Naive B cell (primary cell): ENCODE measurements at places on chromosomes 3 and 15.

DNA sequence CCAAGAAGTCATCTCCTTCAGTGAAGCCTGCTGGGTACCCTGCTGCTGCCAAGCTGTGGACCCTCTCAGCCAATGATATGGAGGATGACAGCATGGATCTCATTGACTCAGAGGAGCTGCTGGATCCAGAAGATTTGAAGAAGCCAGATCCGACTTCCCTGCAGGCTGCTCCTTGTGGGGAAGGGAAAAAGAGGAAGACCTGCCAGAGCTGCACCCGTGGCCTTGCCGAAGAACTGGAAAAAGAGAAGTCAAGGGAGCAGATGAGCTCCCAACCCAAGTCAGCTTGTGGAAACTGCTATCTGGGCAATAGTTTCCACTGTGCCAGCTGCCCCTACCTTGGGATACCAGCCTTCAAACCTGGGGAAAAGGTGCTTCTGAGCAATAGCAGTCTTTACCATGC is 13.7 kb upstream of the ANP32A start:
- no peak for DNase-seq

- no peak for DNase-seq
Measured at GRCh38 chr3:46500656-46501635, 3.2 kb downstream of the RTP3 start.

DNA sequence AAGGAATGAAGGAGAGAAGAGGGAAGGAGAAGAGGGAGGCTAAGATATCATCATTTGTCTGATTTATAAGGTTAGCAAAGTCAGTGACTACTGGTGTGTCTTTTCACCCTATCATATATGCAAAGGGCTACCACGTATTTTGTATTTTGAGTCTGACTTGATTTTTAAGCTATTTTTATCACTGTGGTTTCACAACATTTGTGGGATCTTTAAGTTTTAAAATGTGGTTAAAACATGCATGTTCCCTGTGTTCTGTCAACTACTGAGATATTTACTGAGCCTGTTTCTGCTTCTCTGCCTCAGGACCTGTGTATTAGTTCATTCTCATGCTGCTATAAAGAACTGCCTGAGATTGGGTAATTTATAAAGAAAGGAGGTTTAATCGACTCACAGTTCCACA is 22.5 kb upstream of the SPTSSB start:
- DNase-seq, result no peak

DNA sequence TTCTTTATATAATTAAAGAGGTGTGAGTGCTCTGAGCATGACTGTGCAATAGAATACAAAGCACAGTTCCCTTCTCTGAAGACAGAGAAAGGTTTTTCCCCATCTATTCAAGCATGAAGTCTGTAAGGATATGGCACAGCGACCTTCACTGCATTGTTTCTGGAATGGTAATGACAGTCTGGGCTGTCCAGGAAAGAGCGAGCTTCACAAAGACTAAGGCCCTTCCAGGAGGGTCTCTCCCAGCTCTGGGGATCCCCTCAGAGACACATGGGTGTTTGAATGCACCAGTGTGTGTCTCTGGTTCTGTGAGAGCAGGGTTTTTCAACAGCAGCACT is 179.9 kb upstream of the NR2E3 start:
- no peak for DNase-seq

DNA sequence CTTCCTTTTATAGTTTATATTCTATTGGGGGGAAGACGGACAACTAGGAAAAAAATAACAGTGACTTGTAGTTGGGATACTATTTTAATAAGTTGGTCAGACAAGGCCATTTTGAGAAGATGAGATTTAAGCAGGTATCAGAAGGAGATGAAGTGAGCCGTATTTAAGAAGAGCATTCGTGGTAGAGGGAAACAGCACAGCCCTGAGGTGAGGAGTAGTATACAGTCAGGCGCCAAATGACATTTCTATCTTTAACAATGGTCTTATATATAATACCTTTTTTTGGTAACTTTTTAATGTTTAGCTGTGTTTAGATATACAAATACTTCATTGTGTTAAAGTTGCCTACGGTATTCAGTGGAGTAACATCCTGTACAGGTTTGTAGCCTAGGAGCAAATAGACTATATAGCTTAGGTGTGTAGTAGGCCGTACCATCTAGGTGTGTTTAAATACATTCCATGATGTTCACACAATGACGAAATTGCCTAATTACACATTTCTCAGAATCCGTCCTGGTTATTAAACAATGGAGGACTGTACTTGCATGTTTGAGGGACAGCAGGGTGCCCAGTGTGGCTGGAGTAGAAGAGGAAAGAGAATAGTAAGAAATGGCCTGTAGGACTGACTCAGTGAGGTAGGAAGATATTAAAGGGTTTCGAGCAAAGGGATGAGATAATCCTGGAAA is 1.6 kb downstream of the NKTR start:
- DNase-seq, result no peak

GRCh38 chr3:41792806-41793205 is 169.1 kb downstream of the ULK4 start:
- no peak for DNase-seq

GRCh38 chr15:36361351-36361870 is 218.0 kb upstream of the CDIN1 start:
- no peak for DNase-seq

DNA sequence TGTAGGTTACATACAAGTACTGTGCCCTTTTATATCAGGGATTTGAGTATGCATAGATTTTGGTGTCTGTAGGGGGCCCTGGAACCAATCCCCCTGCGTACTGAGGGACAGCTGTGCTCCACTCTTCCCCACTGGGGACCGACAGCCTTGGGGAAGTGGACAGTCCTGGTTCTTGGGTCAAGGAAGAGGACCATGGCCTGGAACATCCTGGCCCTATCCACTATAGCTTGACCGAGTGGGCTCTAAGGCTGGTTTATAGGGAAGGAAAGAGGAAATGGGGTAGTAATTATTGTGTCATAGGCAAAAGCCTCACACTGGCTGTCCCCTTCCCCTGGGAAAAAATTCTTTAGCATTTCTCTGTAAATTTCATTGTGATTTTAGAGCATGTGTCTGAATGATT is 49.5 kb downstream of the CRTC3 start:
- DNase-seq, result no peak

DNA sequence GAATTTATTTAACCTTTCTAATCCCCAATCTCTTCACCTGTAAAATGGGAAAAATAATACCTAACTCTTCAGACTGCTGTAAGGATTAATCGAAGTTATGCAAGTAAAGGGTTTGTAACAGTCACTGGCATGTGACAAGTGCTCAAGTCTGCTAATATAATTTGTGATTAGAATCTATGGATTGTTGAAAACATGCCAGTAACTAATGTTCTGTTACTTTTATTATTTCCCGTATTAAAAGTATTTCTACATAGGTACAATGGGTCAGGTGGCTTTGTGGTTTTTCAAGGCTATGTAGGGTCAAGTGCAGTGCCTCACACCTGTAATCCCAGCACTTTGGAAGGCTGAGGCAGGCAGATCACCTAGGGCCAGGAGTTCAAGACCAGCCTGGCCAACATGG is 29.4 kb downstream of the ULK4 start:
- DNase-seq, result no peak
